ENCODE measurements at places on chromosomes 1 and 21.

DNA sequence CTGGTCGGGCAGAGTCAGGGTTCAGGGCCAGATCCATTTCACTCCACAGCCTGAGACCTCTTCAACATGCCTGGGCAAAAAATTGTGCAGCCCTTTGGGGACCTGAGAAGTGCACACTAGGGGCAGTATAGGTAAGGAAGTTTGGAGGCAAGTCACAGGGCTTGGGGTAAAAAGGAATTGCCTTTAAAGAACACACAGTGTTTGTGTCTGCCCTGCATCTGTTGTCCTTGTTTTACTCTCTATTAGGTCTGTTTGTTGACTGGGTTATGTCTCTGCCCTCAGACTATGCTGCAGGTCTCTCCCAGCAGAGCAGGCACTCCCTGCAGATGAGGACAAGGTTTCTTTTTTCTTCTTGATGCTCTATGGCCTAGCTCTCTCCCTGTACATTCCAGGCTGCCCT, 22.0 kb downstream of the LDLRAD2 start:
- DNase-seq = no peak

DNA sequence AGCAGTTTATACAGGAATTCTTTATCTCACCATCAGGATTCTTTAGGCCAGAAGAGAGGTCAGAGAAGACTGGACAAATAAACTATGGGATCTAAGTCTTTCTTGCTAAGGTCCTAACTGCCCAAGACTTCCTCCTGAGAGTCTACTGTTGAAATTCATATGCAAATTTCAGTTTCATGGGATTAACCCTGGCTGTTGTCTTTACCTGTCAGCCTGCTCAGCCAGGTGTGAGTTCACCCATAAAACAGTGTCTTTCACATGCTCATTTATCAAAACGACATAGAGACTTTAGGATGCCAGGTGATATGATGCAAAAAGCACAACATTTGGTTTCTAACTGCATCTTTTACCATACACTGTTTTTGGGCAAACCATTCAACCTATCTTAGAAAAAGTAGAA, 211.0 kb downstream of the PDE4B start:
- no peak for DNase-seq

- no peak for DNase-seq
Measured at GRCh38 chr21:34939673-34940331, 109.3 kb downstream of the RUNX1 start.

- DNase-seq = no peak
Measured at GRCh38 chr1:153571706-153572105, 6.1 kb upstream of the S100A2 start.

DNA sequence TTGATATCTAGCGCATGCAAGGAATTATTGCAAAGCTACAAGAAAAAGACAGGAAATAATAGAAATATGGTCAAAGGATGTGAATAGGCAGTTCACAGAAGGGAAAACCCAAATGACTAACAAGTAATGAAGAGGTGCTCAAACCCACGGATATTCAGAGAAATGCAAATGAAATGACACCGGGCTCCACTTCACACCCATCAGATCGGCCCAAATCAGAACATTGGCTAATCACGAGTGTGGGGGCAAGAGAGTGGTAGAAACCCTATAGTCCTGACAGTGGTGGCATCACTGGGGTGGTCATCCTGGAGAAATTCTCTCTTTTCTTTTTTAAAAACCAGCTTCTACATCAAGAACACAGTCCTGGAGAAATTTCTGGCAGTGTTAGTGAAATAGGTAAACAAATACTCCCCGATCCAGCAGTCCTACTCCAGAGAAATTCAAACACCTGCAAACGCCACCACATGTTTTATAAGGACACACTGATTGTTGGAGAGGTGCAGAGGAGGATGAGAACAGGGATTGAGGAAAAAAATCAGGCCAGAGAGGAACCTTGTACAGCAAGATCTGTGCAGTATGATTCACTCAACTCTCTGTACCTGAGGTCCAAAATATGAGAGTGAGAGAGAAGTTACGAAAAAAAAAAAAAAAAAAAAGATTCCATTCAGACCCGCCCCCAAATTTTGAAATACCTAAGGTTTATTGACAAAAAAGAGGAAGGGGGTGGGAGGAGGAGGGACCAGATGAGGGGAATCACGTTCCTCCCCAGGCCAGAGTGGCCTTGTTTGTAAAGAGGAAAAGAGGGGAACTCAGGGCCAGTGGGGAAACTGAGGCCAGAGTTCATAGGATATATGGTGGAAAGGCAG, 9.2 kb upstream of the TNFRSF1B start:
- no peak for DNase-seq

GRCh38 chr1:84781946-84782771, 91.9 kb upstream of the SSX2IP start:
- peak; percentile 77 for DNase-seq

- no peak for DNase-seq
Measured at GRCh38 chr1:223074445-223075300, 68.4 kb downstream of the TLR5 start.

GRCh38 chr1:94741996-94742395, 78.2 kb upstream of the SLC44A3 start:
- no peak for DNase-seq

GRCh38 chr1:167059045-167059808, 30.9 kb downstream of the GPA33 start:
- peak; percentile 47 for DNase-seq

DNA sequence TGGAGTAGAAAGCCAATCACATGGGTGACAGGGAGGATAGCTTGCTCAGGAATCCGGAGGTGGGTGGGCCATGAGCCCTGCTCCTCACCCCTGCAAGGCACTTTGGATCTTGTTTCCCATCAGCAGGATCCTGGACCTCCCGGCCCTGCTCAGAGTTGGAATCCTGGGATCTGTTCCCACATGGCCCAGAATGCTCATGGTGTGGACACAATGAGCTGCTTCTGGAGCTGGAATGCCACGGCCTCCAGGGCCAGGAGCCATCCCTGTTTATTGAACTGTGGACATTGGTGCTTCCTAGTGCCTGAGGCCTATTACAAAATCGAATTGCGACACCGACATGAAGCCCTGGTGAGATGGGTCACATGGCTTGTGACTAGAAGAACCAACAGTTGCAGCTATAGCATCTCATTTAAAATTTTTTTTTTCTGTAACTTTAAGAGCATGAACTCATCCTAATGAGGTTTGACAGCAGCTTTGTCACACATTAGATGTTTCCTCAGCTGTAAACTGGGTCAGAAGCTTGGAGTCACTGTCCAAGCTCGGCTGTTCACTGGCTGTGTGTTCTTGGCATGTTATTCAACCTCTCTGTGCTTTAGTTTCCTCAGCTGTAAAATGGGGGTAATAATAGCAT, 40.4 kb upstream of the GOLT1A start:
- no peak for DNase-seq

- DNase-seq = no peak
Measured at GRCh38 chr1:71222668-71223067, 141.8 kb upstream of the ZRANB2 start.

- DNase-seq = peak; percentile 62
Measured at GRCh38 chr1:209627732-209628196, 24.5 kb downstream of the LAMB3 start.

GRCh38 chr1:175826705-175827104, 83.3 kb upstream of the TNR start:
- DNase-seq = no peak

DNA sequence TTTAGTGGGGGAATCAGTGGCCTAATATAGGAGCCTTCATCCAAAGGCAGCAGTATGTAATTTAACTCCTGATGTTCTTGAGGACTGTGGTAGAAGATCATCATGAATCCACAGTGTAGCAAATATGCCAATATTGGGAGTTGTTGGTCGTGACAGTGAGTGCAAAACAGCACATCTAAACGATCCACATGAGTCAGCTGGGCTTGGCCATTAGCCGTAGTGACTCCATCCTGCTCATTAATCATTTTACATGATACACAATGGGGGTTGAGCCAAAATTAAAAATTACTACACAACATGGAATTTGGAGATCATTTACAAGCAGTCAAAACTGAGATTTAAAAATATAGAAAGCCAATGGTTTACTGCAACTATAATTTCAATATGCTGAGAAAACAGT, 653.9 kb upstream of the CAMK1G start:
- DNase-seq = peak; percentile 8

GRCh38 chr21:18249672-18250071, 5.0 kb downstream of the CHODL start:
- no peak for DNase-seq

- no peak for DNase-seq
Measured at GRCh38 chr21:20108016-20108415, 890.2 kb upstream of the NCAM2 start.

DNA sequence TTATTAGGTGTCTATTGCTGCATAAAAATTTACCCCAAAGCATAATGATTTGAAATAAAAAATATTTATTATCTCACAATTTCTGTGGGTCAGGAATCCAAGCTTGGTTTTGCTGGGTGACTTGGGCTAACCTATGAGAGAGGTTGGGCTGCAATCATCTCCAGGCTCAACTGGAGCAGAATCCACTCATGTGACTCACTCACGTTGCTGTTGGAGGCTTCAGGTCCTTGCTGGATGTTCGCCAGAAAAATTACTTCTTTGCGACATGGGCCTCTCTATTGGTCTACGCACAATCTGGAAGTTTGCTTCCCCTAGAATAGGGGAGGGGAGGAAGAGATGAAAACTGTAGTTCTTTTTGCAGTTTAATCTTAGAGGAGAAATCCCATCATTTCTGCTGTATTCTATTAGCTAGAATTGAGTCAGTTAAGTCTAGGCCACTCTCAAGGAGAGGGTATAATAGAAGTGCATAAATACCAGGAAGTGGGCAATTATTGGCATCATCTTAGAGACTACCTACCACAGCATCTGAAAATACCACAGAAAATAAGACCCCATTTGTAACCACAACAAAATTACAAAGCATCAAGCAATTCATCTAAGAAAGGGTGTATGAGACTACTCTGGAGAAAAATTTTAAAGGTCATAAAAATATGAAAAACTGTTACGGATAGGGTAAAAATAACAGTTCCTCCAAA, 5.7 kb upstream of the FASLG start:
- DNase-seq = no peak

- DNase-seq = no peak
Measured at GRCh38 chr1:56584910-56585528, 5.7 kb upstream of the PLPP3 start.

DNA sequence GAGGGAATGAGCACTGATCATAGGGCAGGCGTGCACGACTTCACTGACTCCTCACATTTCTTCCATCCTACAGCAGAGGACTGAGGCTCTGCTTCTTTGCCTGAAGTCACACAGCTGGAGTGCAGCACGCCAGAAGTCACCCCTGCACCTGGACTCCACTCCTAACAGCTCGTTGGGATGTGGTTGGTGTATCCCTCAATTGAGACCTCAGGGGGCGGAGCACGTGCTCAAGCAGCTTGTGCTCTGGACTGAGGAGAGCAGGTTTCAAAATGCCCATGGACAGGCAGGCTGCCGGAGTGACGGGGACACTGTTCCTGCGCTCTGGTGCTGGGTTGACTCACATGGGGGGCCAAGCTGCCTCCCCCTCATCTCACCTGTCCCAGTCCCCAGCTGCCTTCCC, 13.9 kb downstream of the CHIT1 start:
- DNase-seq = no peak

DNA sequence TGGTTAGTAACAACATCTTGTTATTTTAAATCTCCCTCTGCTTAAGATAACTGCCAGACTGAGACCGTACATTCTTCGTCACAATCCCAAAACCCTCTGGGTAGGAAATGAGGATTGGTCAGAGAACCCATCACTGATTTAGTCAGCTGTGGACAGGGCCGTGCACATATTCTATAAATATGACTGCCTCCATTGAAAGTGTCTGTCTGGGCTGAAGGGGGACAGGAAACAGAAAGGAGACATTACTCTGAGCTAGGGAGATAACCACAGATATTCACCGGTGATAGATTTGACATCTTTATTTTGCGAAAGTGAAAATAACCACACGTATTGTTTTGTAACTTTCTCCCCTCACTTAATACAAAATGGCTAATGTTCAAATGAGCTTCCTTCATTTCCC, 36.9 kb upstream of the ST6GALNAC5 start:
- DNase-seq = no peak

DNA sequence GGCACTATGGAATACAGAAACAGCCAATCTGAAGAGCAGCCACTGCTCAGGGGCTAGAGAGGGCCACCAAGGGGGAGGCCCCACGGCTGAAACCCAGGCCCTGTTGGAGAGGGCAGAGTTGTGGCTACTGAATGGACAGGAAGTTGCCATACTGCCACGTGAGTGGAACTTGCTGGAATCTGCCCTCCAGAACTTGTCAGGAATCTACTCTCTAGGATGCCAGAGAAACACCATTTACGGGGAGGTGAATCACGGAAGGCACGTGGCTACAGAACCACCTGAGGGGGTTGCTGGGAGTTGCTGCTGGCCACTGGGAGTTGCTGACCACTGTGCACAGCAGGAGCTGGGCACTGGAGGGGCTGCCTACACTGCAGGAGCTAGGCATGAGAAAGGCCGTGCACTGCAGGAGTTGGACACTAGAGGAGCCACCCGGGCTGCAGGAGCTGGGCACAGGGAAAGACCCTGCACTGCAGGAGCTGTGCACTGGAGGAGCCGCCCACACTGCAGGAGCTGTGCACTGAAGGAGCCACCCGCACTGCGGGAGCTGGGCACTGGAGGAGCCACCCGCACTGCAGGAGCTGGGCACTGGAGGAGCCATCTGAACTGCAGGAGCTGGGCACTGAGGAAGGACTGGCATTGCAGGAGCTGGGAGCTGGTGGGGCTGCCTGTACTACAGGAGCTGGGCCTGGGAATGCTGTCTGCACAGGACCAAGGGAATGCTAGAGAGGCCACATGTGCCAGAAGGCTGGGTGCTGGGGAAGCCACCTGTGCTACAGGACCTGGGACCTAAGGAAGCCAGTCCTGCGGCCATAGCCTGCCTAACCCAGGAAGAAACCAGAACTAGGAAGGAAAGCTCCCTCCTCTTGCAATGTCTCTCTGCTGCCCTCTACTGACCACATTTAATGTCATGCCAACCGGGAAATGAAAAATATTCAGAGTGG, 343.4 kb downstream of the MATN1 start:
- peak; percentile 80 for DNase-seq

DNA sequence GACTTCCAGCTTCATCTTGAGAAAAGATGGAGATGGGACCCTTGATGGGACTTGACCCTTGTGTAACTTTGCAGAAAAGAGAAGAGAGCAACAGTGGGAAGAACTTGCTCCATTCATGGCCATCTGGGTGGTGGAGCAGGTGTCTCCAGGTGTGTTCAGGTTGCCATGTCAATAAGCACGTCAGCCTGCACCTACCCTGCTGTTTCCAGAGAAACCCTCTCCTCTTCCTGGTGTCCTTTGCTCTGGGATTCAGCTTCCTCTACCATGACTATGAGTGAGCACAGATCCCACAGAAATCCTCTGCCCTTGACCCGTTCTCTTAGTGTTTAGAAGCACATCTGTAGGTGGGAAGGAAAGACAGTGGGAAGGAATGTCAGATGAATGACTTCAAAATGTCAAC, 21.8 kb upstream of the OTUD3 start:
- DNase-seq = no peak

- DNase-seq = no peak
Measured at GRCh38 chr1:203627398-203627797, 766 bp downstream of the ATP2B4 start.

DNA sequence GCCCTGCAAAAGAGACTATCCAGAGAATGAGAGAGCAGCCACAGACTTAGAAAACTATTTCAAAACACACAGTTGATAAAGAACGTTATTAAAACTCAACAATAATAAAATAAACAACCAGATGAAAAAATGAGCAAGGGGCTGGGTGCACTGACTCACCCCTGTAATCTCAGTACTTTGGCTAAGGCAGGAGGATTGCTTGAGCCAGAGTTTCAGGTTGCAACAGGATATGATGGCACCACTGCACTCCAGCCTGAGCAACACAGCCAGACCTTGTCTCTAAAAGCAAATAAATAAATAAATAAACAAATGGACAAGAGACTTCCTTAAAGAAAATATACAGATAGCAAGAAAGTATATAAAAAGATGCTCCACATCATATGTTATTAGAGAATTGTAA, 144.6 kb downstream of the LRRIQ3 start:
- no peak for DNase-seq
